ENCODE measurements at places on chromosomes 5 and 9.

GRCh38 chr5:82636591-82636990 is 358.4 kb upstream of the RPS23 start:
- DNase-seq = no peak

- DNase-seq = no peak
Observed at GRCh38 chr5:125274938-125275724, 528.7 kb upstream of the ZNF608 start.

DNA sequence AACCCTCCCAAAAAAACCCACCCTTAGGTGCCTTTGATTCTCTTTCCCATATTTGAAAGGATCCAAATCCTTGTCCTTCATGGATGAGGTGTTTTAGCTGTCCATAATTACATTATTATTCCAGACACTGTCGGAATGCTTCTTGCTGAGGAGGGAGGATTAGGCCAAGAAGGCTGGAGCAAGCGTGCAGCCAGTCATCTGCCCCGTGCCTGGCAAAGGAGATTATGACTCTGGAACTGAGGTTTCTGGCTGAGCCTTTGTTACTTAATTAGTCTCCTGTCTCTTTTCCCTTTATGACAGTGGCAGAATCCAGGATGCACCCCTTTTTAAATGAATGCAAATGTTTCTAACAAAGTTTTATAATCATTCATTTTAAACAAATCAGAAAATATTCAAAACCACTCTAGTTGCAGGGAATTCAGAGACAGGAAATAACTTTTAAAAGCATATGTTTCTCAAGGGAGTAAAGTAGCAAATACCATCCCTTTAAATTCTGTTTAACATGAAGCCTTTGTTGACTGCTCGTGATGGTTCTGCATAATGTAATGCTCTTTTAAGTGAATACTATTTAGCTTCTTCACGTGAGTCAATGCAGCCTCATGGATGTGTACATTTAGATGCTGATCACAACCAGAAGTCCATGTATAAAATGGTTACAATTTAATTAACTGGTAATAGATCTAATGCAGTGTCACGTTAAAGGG is 69.8 kb downstream of the GALNT10 start:
- no peak for DNase-seq

GRCh38 chr9:71630377-71630995 is 137.8 kb downstream of the CEMIP2 start:
- no peak for DNase-seq

DNA sequence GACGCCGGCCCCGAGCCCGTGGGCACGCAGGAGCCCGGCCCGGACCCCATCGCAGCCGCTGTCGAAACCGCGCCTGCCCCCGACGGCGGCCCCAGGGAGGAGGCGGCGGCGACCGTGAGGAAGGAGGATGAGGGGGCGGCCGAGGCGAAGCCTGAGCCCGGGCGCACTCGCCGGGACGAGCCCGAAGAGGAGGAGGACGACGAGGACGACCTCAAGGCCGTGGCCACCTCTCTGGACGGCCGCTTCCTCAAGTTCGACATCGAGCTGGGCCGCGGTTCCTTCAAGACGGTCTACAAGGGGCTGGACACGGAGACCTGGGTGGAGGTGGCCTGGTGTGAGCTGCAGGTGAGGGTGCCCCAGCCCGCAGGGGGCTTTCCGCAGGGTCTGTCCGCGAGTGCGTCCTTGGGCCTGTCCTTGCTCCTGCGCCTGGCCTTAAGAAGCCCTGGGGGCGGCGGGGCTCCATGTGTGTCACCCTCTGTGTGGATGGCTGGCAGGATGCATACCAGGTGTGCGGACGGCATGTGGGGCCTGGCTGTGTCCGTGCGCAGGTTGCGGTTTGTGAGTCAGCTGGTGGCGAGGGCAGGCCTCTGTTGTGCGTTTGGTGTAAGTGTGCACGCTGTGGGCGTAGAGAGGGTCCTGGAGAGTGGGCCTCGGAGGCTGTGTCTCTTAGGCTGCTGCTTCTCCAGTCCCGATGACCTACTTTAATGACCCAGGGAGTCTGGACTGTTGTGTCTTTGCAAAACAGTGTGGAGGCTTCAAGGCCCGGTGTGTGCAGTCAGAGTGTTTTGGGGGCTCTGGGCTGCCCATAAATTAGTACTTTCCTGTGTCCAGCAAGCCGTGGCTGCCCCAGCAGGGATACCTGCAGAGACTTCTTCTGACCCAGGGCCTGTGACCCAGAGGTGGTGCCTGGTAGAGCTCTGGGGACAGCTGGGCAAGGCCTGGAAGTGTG is 1.6 kb downstream of the WNK2 start:
- DNase-seq = no peak

GRCh38 chr5:136053336-136054141 is 24.8 kb downstream of the TGFBI start:
- peak; percentile 92 for DNase-seq

- DNase-seq = no peak
Observed at GRCh38 chr5:53560028-53560427, 411 bp upstream of the NDUFS4 start.

DNA sequence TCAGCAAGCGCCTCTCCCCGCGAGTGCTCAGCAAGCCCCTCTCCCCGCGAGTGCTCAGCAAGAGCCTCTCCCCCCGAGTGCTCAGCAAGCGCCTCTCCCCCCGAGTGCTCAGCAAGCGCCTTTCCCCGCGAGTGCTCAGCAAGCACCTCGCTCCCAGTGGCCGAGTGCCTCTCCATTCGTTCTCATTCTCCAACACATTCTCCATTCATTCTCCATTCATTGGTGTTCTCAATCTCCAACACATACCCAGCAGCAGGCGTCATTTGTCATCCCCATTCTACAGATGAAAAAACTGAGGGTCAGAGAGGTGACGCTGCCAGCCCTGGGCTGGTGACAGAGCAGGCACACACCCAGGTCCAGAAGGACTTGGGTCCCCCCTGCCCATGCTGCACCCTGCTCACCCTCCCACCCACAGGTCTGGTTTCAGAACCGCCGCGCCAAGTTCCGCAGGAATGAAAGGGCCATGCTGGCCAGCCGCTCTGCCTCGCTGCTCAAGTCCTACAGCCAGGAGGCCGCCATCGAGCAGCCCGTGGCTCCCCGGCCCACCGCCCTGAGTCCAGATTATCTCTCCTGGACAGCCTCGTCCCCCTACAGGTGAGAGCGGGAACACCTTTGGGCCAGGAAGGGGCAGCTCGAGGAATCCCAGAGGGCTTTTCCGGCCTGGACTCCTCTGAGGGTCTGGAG is 32.5 kb downstream of the PTGES start:
- peak; percentile 16 for DNase-seq

Data from HT-29 (cell line).